ENCODE measurements at places on chromosomes 4 and X.

GRCh38 chrX:27995611-27996010, 14.4 kb upstream of the DCAF8L1 start:
- no peak for DNase-seq

- DNase-seq = no peak
Observed at GRCh38 chr4:10168151-10168550, 51.6 kb upstream of the WDR1 start.

DNA sequence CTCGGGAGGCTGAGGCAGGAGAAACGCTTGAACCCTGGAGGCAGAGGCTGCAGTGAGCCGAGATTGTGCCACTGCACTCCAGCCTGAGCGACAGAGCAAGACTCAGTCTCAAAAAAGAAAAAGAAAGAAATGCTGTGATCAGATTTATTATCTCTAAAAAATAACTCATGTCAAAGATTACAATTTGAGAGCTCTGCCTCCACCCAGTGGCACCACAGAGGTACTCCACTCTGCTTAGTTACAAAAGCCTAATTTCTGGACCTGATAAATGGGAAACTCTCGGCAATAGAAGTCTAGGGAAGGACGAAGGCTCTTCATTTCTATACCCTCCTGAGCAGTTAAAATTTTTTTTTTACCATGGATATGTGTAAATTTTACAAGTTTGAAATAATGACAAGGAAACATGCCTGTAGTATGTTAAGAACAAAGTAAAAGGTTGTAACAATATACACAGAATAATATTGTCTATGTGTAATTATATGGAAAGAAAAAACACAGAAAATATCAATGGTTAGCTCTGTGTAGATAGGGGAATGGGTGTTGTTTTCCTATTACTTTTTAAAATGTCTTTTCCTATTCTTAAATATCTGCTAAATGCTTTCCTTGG, 149.8 kb downstream of the STIM2 start:
- peak; percentile 52 for DNase-seq

GRCh38 chr4:104677116-104677515, 182.4 kb upstream of the CXXC4 start:
- DNase-seq = no peak

DNA sequence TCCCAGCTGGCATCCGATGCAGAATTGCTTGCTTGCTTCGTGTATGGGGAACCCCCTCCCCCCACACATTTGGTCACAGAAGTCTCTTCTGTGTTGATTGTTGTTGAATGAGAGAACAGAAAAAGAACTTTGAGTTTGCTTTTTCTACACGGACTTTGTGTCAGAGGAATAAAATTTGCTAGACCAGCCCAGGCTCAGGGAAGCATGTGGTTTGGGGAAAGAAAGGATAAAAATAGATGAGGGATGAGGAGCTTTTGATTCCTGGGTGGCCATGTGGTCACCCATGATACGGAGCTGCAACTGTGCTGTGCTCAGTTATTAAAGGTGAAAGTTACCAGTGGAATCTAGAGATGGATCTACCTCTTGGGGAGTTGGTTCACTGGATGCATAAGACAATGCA, 34.2 kb upstream of the ESX1 start:
- no peak for DNase-seq

GRCh38 chr4:101348367-101348827, 1.1 kb upstream of the PPP3CA start:
- peak; percentile 39 for DNase-seq

DNA sequence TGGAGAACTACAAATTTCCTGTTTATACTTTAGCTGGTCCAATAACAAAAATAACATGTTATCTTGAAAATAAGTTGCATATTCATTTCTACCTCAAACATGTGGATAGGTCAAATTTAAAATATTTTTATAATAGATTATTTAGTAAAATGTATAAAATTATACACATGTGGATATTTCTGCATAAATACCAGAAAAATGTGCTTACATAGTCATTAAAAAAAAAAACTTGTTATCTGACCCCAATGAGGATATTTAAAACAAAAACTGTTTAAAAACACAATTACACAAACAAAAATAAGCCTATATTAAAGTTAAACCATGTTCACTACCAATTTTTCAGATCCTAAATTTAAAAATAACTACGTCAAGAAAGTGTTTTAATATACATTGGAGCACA, 28.1 kb downstream of the FBXO8 start:
- DNase-seq = no peak

GRCh38 chrX:49272421-49272820, 2.8 kb downstream of the PPP1R3F start:
- peak; percentile 28 for DNase-seq

DNA sequence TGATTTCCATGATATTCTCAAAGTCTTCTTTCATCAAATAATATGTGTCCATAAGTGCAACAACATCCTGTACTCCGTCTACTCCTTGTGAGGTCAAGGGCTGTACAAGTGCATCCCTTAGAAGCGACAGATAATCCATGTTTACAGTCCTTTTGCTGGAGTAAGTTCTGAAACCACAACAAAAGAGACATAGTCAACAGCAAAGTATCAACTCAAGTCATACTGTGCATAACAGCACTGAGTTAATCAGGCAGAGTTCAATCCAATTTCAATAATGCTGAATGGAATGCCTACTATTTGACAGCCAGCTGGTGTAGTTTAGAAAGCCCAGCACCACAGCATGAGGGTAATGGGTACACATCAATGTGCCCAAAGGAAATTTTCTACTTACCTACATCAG, 74.5 kb downstream of the RFC1 start:
- no peak for DNase-seq

- no peak for DNase-seq
Observed at GRCh38 chr4:88858752-88859151, 161.1 kb upstream of the NAP1L5 start.

DNA sequence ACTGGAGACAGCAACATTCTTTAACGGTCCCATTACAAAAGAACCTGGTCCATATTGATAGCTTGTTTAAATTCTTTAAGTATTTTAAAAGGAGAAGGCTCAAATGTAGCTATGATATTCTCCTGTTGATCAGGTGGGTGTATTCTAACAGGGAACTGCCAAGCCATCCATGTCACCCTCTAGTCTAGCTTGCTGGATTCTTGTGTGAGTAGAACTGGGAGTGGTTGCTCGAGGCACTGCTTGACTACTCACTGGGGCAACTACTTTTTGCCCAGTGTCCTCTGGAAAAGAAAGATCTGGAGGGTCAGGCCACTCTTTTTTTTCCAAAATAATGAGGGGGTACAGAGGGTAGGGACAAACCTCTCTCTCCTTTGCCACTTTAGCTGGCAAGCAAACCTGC, 155.1 kb downstream of the ZNF518B start:
- no peak for DNase-seq

DNA sequence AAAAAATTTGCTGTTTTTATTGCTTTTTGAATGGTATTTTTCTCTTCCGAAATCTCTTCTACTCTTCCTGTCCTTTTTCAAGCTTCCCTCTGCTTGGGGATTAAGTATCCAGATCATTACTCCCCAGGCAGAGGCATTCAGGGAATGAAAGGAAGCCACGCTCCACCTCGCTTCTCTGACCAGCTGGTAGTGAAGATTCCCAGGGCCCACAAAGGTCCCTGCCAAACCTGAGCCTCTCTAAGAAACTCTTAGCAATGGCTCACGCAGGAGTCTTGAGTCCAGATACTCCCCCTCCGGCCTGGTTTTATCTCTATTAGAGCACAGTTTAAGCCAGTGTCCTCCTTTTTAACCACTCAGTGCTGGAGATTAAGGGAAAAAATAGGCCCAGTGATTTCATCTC, 51.4 kb upstream of the SOD3 start:
- no peak for DNase-seq
